ENCODE measurements at places on chromosomes 6 and 20. TPM values are rescaled to one million over a fixed set of nuclear protein-coding genes. Genes with fewer than 3 reads are reported as not detected.

The GPR6 gene
- total RNA-seq = not detected

The NNAT gene
- 0.76 TPM for total RNA-seq

The SLC22A7 gene
- total RNA-seq = not detected

The TP53TG5 gene
- not detected for total RNA-seq

DNA sequence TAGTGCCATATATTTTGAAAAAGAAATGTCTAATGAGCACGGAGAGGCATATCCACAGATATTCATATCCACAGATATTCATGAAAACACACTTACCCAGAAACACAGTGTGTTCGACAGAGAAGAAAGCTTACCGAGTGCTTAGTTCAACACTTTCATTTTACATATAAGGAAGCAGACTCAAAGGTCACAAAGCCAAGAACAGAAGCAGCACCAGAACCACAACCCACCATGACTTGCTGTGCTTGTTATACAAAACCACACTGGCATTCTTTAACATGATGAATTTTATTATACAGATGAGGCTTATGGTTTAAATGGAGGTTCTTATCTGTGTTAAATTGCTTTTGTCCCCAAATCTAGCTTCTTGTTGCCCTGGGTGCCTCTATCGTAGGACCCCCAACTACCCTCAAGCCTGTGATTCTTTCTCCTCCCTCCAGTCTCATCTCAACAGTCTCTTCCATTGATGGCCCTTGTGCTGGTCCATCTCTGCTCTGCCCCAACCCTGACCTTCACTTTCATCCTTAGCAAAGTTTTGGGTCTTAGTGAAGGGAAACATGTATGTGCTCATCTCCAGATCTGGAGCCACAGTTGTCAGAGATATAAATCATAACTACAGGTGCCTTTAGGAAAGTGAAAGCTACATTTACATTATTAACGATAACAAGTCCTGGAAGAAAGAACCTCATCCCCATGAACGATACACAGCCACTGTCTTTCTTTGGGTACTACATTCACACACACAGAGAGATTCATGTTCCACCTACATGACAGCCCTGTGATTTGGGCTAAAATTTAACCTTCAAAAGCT lies 40.0 kb downstream of the SF3B5 start:
- H3K4me1 ChIP-seq = no peaks in the 10 kb centered on the region
- no peaks in the 10 kb centered on the region for H3K36me3 ChIP-seq
- no peak for DNase-seq
- H3K27ac ChIP-seq = no peak overlapping the region

DNA sequence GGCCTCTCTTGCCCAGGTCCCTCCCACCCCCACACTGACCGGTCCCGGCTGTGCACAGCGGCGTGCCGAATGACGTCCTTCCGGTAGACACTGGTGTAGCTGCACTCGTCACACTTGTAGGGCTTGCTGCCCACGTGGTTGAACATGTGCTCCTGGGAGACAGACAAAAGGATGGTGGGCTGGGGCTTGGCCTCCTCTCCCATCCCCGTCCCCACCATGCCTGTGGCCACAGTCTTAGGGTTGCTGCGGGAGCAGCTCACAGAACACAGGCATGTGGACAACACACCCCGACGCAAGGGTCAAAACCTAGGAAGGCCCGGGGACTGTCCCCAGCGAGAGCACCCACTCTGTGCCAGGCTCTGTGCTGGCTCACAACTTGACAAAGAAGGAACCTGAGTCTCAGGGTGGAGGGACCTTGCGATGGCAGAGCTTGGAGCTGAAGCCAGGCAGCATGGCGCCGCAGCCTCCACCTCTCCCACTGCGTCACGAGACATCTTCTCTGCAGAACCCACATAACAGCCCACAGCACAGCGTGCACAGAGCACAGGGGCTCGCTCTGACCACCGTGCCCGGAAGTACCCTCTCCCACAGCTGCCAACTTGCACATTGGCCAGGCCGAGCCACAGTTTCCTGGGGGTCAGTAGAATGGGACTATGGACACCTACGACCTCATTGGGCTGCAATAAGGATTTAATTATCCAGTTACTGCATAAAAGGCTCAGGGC lies 9.8 kb downstream of the ZNF335 start:
- H3K4me3 ChIP-seq = no peak overlapping the region
- DNase-seq = no peak
- H3K36me3 ChIP-seq = peaks cover 87% of the 10 kb centered on the region
- H3K27ac ChIP-seq = no peak overlapping the region

DNA sequence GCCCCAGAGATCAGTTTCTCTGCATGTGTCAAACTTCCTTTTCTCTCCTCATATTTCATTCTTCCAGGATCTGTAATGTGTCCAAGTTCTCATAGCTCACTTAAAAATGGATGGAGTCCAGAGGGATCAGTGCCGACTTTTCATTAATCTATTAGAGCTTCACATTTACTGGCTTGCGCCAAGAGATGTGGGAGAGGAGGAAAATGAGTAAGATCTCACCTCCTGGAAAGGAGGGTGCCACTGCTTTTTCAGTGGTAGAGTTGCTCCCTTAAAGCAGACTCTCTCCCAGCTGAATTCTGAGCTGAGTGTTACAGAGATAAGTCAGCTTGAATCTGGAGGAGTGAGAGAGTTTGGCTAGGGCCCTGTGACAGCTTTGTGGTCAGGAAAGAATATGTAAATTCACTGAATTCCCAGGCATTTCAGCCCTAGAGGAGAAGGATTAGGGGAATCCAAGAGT lies 175.9 kb downstream of the SOX4 start:
- DNase-seq = no peak
- H3K27me3 ChIP-seq = no peaks in the 10 kb centered on the region
- peak overlapping the region; percentile 69 for H3K27ac ChIP-seq
- H3K4me1 ChIP-seq = no peaks in the 10 kb centered on the region

DNA sequence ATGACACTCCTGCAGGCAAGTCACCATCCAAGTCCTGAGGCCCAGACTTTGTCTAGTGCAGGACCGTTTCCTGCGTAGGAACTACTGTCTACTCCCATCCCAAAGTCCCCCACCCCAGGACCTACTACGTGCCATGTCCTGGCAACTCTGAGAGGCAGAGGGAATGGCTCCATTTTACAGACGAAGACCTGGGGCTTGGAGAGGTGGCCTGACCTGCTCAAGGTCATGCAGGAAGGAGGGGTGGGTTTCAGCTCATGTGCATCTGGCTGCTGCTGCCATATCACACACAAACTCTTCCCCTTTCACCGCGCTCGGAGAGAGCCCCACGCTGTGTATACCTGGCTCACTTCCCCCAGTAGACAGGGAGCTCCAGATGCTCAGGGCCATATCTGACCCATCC lies 1.2 kb upstream of the NOL4L start:
- H3K4me3 ChIP-seq = no peak overlapping the region
- no peak overlapping the region for H3K27ac ChIP-seq

DNA sequence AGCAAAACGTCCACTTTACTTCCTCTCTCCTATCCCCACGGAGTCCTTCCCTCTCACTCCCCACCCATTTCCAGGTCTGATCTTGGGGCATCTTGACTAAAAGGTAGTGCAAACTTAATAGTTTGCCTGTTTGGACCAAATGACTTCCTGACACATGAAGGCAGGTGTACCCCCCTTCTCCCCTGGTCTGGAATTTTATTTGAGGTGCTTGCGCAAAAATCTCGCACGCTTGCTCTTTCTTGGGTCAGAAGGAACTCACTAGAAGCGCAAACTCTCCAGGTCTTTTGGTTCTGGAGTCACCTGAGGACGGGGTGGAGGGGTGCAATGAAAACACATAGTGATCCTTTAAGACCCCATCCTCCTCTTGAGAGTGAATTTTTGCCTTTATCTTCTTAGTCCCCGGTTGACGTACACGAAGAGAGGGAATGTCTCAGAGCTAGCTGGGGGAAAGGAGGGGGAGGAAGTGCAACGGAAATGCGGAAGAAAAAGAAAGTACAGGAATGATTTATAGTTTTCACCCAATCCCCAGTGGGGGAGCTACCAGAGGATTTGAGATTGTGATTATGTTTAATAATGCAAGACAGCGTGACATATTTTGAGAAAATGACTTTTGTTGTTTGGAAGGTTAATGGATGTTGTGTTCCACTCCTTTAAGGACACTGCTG lies 4.9 kb downstream of the ADGRB3 start:
- DNase-seq = no peak
- no peaks in the 10 kb centered on the region for H3K36me3 ChIP-seq
- peaks cover 8% of the 10 kb centered on the region for H3K4me1 ChIP-seq
- peaks cover 4% of the 10 kb centered on the region for H3K27me3 ChIP-seq
- no peak overlapping the region for H3K4me3 ChIP-seq

- H3K4me1 ChIP-seq = no peaks in the 10 kb centered on the region
- no peaks in the 10 kb centered on the region for H3K27me3 ChIP-seq
- peaks cover 13% of the 10 kb centered on the region for H3K36me3 ChIP-seq
- H3K4me3 ChIP-seq = no peak overlapping the region
- no peak for DNase-seq
These were observed 104.1 kb upstream of the TRAF3IP2 start for GRCh38 chr6:111709615-111710398.

DNA sequence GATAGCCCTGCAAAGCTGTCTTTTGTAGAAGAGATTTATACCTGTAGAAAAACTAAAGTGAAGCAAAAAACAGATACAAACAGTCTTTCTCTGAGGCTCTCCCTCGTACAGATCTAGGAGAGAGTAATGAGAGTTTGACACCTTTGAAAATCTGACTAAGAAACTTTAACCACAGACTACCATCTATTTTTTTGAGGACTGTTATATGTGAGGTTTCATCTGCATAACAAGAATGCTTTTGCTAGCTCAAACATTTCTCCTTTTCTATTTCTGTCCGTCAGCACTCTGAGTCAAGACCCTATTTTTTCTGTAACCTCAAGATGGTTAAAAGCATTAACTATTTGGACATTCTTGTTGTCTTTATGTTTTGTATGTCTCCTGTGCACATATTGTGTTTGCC lies 193.0 kb downstream of the BTBD3 start:
- no peak overlapping the region for H3K4me3 ChIP-seq
- H3K27ac ChIP-seq = no peak overlapping the region
- DNase-seq = no peak
- no peaks in the 10 kb centered on the region for H3K36me3 ChIP-seq
- H3K4me1 ChIP-seq = peaks cover 28% of the 10 kb centered on the region
- H3K27me3 ChIP-seq = no peaks in the 10 kb centered on the region

GRCh38 chr6:138517635-138518034 lies 18.3 kb upstream of the NHSL1 start:
- no peak overlapping the region for H3K4me3 ChIP-seq
- no peaks in the 10 kb centered on the region for H3K36me3 ChIP-seq
- H3K4me1 ChIP-seq = peaks cover 12% of the 10 kb centered on the region
- H3K27me3 ChIP-seq = no peaks in the 10 kb centered on the region

GRCh38 chr6:2841264-2842138 lies at the start of gene SERPINB1:
Gene SERPINB1, minus strand, starts transcription at chr6:2841863. Its CDS starts 1,277 bp downstream, at chr6:2840586.
- H3K27ac ChIP-seq = peak within 1 kb of the TSS; percentile 98
- H3K4me1 ChIP-seq = peaks cover 4% of the 10 kb centered on the region
- DNase-seq = peak; percentile 75
